ENCODE measurements at places on chromosomes 11 and 22.

- DNase-seq = no peak
Measured at GRCh38 chr22:27775087-27775698, 26.4 kb downstream of the MN1 start.

- DNase-seq = no peak
Measured at GRCh38 chr22:22935546-22936157, 48.0 kb downstream of the IGLL5 start.

DNA sequence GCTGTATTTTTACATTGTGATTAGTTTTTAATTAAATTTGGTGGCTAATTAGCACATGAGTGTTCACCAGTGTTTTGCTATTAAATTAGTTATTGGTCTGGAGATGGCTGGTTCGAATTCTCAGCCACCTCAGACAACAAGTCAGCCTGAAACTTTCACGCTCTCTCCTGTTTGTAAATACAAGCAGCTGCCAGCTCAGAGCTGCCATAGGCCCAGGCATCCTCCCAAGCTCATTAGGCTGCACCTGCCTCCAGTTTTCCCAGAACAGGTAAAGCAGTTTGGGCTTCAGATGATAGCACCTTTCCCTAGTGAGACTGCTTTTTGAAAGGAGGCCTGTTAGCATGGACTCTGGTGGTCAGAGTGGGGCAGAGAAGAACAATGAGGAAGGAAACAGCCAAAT, 156.8 kb downstream of the NAV2 start:
- DNase-seq = no peak

GRCh38 chr11:96200243-96200642, 142.8 kb downstream of the MAML2 start:
- DNase-seq = no peak

DNA sequence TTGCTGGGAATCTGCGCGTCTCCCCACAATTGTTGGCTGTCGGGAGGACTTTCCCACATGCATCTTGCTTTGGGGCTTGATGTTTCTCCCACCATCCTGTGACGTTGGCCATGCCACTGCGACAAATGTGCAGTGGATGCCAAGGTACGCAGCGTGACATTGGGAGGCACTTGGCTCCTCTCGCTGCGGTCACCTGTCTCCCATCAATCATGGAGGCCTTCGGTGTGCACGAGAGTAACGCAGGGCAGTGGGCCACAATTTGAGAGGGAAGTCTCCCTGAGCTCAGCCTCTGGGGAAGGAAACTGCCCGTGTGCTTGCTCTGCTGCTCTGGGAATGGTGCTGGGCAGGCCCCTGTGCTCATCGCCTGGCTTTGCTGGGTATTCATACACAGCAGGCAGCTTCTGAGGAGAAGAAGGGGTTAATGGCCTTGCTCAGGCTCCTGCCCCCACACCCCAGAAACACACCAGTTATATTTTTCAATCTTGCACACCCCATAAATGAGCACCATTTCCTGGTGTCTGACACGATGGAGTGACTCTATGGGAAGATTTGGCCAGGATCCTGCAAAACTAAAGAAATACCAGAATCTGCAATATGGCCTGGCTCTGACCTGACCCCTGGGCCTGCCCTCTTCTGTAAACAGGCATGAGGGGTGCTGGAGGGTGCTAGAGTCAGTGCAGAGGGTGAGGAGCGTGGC, 153.5 kb downstream of the ADAMTS15 start:
- no peak for DNase-seq

GRCh38 chr22:32352681-32353080, 5.0 kb upstream of the RFPL3 start:
- DNase-seq = no peak

DNA sequence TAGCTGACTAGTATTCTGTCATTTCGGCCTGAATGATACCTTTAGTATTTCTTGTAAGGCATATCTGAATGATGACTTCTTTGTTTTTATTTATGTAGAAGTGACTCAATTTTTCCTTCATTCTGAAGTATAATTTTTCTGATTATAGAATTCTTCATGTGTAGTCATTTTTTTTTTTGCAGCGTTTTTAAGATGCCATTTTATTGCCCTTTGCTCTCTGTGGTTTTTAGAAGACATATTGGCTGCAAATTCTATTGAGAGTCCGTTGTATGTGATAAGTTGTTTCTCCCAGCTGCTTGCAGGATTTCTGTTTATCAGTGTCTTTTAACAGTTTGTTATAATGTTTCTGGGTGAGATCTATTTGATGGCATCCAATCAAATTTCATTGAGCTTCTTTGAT, 1224.8 kb downstream of the JRKL start:
- no peak for DNase-seq

All from anterior cingulate cortex (tissue), 58 donors.